ENCODE measurements at places on chromosomes 7 and 10. TPM values are rescaled to one million over a fixed set of nuclear protein-coding genes. Genes with fewer than 3 reads are reported as not detected.

The RPEL1 gene
- total RNA-seq = 0.17 TPM

The ITPRID1 gene
- total RNA-seq = not detected

The CLDN4 gene
- total RNA-seq = 1.2 TPM

The HOXA6 gene
- total RNA-seq = 8.6 TPM

The C7orf33 gene
- total RNA-seq = not detected

The IFIT1B gene
- total RNA-seq = not detected

The MAGI2 gene
- 2.4 TPM for total RNA-seq

The TMEM178B gene
- total RNA-seq = 0.34 TPM

The MCM10 gene
- 6.3 TPM for total RNA-seq

The ORC5 gene
- 30.0 TPM for total RNA-seq

The DOCK1 gene
- total RNA-seq = 120 TPM

The BMPER gene
- 0.70 TPM for total RNA-seq

The KCNH2 gene
- total RNA-seq = under 0.01 TPM

The APBB1IP gene
- 0.17 TPM for total RNA-seq

The STOX1 gene
- 0.34 TPM for total RNA-seq

The SPAM1 gene
- total RNA-seq = not detected

The MMS19 gene
- 102 TPM for total RNA-seq

The SNCG gene
- 111 TPM for total RNA-seq

The GIMAP2 gene
- 87.0 TPM for total RNA-seq

The SMO gene
- total RNA-seq = 5.8 TPM

The OPN1SW gene
- not detected for total RNA-seq

The NUTM2A gene
- total RNA-seq = 0.09 TPM

The CDNF gene
- total RNA-seq = 0.56 TPM

The FOXI2 gene
- not detected for total RNA-seq

The ASB10 gene
- total RNA-seq = not detected

The DRGX gene
- not detected for total RNA-seq

The LRRD1 gene
- under 0.01 TPM for total RNA-seq

The PLPP4 gene
- total RNA-seq = not detected

The CALN1 gene
- total RNA-seq = 0.17 TPM

The AFAP1L2 gene
- total RNA-seq = 27.7 TPM

The AMPH gene
- total RNA-seq = not detected

The NSMCE4A gene
- total RNA-seq = 54.6 TPM

The PON1 gene
- total RNA-seq = not detected

The C7orf25 gene
- total RNA-seq = 8.0 TPM

The GIMAP4 gene
- 408 TPM for total RNA-seq

The HOXA9 gene
- total RNA-seq = 9.0 TPM

The ZNF804B gene
- total RNA-seq = not detected

The FLNC gene
- 117 TPM for total RNA-seq

The SFRP4 gene
- total RNA-seq = not detected

The LIPM gene
- not detected for total RNA-seq

The ASIC3 gene
- not detected for total RNA-seq

The FAM131B gene
- 0.51 TPM for total RNA-seq

The STK31 gene
- total RNA-seq = 0.19 TPM

The AGBL3 gene
- total RNA-seq = 1.7 TPM

The EPO gene
- not detected for total RNA-seq

The FGF8 gene
- total RNA-seq = not detected

The CCL24 gene
- not detected for total RNA-seq

The C10orf143 gene
- total RNA-seq = 0.14 TPM

The CTTNBP2 gene
- total RNA-seq = 0.34 TPM

The PPP1R17 gene
- total RNA-seq = not detected

The AKR1D1 gene
- not detected for total RNA-seq

The OR9A2 gene
- total RNA-seq = not detected

The BHLHA15 gene
- total RNA-seq = 0.17 TPM

The PTF1A gene
- not detected for total RNA-seq

The TBXAS1 gene
- total RNA-seq = 2.0 TPM

The C7orf57 gene
- total RNA-seq = not detected

The CRPPA gene
- total RNA-seq = 2.0 TPM

The WIPF3 gene
- 0.17 TPM for total RNA-seq
